Left ventricle myocardium inferior (tissue), 1 donor: ENCODE measurements at places on chromosomes 11 and 22. TPM values are rescaled to one million over a fixed set of nuclear protein-coding genes. Genes with fewer than 3 reads are reported as not detected.

- peak; percentile 89 for DNase-seq
- H3K4me3 ChIP-seq: peak within 1 kb of the TSS; percentile 59
- H3K4me1 ChIP-seq: peaks cover 58% of the 10 kb centered on the region
- H3K27ac ChIP-seq: peak within 1 kb of the TSS; percentile 85
Measured at GRCh38 chr22:36201630-36202319, at the start of gene APOL4. Gene APOL4, minus strand, starts transcription at chr22:36201809. Its CDS starts 75 bp downstream, at chr22:36201734.

GRCh38 chr11:12692229-12693075 is 18.2 kb downstream of the TEAD1 start:
- peak; percentile 85 for DNase-seq
- H3K36me3 ChIP-seq: no peaks in the 10 kb centered on the region
- peak overlapping the region; percentile 51 for H3K4me3 ChIP-seq
- H3K27me3 ChIP-seq: no peaks in the 10 kb centered on the region
- H3K4me1 ChIP-seq: peaks cover 98% of the 10 kb centered on the region

DNA sequence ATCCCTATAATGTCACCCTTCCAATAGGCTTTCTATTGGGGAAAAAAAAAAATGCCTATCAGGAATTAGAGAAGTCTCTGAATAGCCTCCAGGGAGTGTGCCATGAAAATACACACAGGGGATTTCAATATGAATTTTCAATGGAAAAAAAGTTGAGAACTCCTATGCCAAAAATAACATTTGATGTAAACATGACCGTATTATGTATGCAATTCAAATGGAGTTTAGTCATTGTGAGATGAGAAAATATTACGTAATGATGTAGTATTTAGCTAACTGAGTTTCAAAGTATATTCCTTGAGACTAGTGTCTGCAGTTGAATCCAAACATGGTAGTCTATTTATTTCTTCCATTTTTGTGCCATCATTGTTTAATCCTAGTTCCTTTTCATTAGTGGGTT is 182.3 kb downstream of the BLID start:
- no peak for DNase-seq
- H3K36me3 ChIP-seq: no peaks in the 10 kb centered on the region
- peaks cover 19% of the 10 kb centered on the region for H3K4me1 ChIP-seq
- H3K27ac ChIP-seq: no peak overlapping the region
- no peaks in the 10 kb centered on the region for H3K27me3 ChIP-seq

GRCh38 chr11:21975242-21975641 is 217.6 kb upstream of the ANO5 start:
- no peak for DNase-seq
- H3K4me1 ChIP-seq: no peaks in the 10 kb centered on the region
- no peak overlapping the region for H3K27ac ChIP-seq
- H3K36me3 ChIP-seq: no peaks in the 10 kb centered on the region

MPZL3 gene
- 2.7 TPM for total RNA-seq

- H3K4me3 ChIP-seq: no peak overlapping the region
- peaks cover 5% of the 10 kb centered on the region for H3K27me3 ChIP-seq
- no peak overlapping the region for H3K27ac ChIP-seq
- H3K36me3 ChIP-seq: no peaks in the 10 kb centered on the region
- H3K4me1 ChIP-seq: no peaks in the 10 kb centered on the region
Measured at GRCh38 chr11:126485986-126486635, 130.6 kb downstream of the ST3GAL4 start.

DNA sequence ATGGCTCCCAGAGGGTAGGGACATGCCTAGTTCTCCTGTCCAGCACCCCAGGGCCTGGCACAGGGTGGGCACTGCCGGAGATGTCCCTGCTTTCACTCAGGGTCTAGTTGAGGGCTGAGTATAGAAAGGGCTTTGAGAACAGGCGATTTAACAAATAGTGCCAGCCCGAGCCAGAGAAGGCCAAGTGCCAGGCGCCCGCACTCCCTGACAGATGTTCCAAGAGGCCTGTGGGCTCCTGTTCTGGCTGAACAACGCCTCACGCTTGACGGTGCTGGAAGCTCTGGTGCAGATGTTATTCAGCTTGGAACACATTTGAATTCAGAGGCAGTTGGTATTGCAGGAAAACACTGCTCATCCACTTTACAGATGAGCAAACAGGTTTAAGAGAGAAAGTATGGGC is 46.5 kb downstream of the NFAM1 start:
- no peaks in the 10 kb centered on the region for H3K36me3 ChIP-seq
- H3K27ac ChIP-seq: no peak overlapping the region
- peaks cover 17% of the 10 kb centered on the region for H3K27me3 ChIP-seq

DNA sequence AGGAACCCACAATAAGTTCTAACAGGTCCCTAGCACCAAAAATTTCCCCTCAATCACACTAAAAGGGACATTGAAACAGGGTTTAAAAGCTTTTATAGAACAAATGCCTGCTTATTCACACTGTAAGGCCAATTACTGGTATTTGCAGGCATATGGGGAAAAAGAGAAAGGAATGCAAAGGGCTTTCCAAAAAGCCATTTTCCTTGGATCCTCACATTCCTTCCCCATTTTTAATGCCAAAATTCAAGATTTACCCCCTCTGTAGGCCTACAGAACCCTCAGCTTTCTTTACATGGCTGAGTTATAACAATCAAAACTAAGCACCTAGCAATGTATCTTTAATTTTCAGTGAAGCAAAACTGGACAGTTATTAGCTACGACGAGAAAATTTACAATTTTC is 102.0 kb downstream of the SBF2 start:
- H3K4me3 ChIP-seq: no peak overlapping the region
- H3K36me3 ChIP-seq: peaks cover 8% of the 10 kb centered on the region
- H3K27me3 ChIP-seq: no peaks in the 10 kb centered on the region
- DNase-seq: no peak
- no peak overlapping the region for H3K27ac ChIP-seq
- H3K4me1 ChIP-seq: peaks cover 7% of the 10 kb centered on the region

OR52A1 gene
- not detected for total RNA-seq

- no peak overlapping the region for H3K27ac ChIP-seq
- no peak overlapping the region for H3K4me3 ChIP-seq
- H3K4me1 ChIP-seq: no peaks in the 10 kb centered on the region
Measured at GRCh38 chr22:27137871-27138337, 480.5 kb downstream of the MIAT start.

GRCh38 chr11:16357775-16358174 is 1.4 kb upstream of the SOX6 start:
- H3K27ac ChIP-seq: no peak overlapping the region
- H3K36me3 ChIP-seq: no peaks in the 10 kb centered on the region
- no peak for DNase-seq
- no peak overlapping the region for H3K4me3 ChIP-seq
- peaks cover 46% of the 10 kb centered on the region for H3K4me1 ChIP-seq

GRCh38 chr11:12731841-12732336 is 57.7 kb downstream of the TEAD1 start:
- DNase-seq: no peak
- no peak overlapping the region for H3K4me3 ChIP-seq
- no peaks in the 10 kb centered on the region for H3K27me3 ChIP-seq
- no peak overlapping the region for H3K27ac ChIP-seq
- peaks cover 51% of the 10 kb centered on the region for H3K4me1 ChIP-seq

DNA sequence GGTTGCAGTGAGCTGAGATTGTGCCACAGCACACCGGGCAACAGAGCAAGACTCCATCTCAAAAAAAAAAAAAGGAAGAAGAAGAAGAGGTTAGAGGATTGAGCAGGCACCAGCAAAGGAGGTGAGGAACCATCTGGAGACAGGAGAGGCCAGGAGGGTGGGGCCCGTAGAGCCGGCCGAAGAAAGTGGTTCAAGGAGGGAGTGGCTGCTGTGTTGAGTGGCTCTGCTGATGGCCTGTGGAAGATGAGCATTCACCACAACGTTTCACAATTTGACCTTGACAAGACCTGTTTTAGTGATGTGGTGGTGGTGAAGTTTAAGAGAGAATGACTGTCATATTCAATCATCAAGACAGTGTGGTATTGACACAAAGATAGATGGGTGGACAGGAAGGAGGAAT is 6.8 kb upstream of the CTSD start:
- H3K27me3 ChIP-seq: no peaks in the 10 kb centered on the region
- H3K27ac ChIP-seq: no peak overlapping the region
- no peak overlapping the region for H3K4me3 ChIP-seq
- no peaks in the 10 kb centered on the region for H3K36me3 ChIP-seq

DNA sequence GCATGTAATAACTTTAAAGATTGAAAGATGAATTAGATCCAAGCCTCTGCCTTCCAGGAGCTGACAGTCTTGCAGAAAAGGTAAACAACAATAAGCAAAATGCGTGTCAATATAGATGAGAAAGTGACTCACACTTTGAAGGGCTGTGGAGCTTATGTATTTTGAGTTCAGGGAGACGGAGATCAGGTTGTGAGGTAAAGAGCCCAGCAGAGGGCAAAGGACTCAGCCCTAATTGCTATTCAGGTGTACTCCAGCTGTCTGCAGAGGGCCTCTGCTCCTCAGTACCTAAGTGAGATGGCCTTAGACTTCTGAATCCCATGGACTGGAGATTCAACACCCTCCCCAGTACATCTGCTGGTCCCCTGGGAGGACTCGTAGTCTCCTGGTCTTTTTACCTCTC is 22.9 kb upstream of the CTR9 start:
- peaks cover 7% of the 10 kb centered on the region for H3K27me3 ChIP-seq
- H3K36me3 ChIP-seq: no peaks in the 10 kb centered on the region
- no peak overlapping the region for H3K4me3 ChIP-seq

ROBO4 gene
- 20.7 TPM for total RNA-seq
